ENCODE measurements at places on chromosomes 6 and 20.

- no peak for DNase-seq
Observed at GRCh38 chr20:19213946-19214490, 1.6 kb downstream of the SLC24A3 start.

DNA sequence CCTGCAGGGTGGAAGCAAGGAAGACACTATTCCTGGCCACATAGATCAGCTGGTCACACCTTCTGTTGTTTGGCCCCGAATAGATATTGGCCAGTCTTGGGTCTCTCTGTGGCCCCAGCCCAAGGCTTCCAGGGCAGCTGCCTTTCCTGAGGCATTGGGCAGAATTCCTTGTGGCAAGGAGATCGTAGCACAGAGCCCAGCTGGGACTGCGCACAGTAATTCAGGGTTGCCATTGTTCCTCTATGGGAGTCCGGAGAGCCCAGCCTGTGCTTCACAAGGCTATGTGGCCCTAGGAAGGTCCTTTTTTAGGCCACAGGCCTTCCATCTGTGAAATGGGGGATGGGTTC, 6.9 kb downstream of the SGK2 start:
- DNase-seq: peak; percentile 51

- peak; percentile 8 for DNase-seq
Observed at GRCh38 chr6:161836643-161837448, 563.0 kb upstream of the AGPAT4 start.

DNA sequence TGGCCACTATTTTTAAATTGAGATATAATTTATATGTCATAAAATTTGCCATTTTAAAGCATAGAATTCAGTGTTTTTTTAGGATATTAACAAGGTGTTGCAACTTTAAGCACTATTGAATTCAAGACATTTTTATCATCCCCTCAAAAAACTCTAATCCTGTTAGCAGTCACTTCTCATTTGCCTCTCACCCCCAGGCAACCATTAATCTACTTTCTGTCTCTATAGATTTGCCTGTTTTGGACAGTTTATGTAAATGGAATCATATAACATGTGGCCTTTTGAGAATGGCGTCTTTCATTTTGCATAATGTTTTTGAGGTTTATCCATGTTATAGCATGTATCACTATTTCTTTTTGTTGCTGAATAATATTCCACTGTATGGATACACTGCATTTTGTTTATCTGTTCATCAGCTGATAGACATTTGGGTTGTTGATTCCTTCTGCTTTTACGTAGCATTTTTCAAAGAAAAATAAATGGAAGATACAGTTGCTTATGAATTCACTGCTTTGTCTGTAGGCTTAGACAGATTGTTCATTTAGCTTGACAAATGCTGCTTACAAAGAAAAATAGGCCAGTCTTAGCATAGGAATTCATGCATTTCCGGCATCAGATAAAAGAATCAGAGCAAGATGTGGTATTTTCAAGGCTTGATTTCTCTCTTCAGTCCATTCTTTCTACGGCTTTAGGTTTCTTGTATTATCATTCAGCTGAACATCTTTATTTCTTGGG, 52.9 kb downstream of the STK4 start:
- no peak for DNase-seq

DNA sequence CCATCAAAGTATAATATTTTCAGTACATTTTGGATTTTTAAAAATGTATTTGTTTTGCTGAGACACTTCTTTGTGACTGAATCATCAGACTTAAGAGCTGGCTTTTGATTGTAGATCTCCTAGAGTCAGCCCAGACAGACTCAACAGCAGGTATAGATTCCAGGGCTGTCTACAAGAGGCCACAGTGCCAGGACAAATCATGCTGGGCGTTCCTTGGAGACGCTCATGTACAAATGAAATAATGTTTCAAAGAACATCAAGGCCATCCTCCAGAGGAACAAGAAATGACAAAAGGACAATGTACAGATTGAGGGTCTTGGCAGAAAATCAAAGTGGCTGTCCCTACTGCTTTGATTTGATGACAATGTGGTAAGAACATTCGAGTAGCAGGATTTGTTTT, 369.3 kb downstream of the GRIK2 start:
- no peak for DNase-seq

- DNase-seq: no peak
Observed at GRCh38 chr6:154479351-154479769, 31.1 kb downstream of the CNKSR3 start.

- DNase-seq: no peak
Observed at GRCh38 chr20:23856736-23857135, 22.8 kb downstream of the CST5 start.

DNA sequence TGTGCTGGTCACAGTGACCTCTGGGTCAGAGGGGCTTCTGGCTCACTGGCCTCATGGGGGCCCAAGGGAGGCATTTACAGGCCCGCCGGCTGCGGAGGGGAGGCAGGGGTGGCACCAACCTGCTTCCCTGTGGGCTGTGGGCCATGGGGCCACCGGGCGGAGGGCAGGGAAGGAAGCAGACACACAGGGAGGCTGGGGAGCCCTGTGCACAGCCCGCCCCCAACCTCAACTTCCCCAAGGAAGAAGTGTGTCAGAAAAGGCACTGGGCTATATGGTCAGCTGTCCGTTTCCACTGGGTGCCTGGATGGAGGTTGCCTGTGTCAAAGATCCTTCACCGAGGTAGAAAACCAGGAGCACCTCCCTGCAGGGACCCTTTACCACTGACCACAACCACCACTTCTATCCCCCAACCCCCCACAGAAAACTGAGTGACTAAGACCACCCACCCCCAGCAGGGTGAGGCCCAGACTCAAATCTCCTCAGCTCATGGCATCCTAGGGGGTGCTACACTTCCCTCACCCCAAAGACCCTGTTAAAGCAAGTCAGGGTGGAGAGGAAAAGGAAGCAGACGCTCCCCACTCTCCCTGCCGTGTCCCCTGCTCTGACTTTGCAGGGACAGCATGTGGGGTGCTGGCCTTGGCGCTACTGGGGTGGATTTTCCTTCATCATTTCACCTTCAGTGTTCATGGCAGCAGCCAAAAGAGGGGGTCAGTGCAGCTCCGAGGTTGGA, 5.6 kb downstream of the CST3 start:
- no peak for DNase-seq

DNA sequence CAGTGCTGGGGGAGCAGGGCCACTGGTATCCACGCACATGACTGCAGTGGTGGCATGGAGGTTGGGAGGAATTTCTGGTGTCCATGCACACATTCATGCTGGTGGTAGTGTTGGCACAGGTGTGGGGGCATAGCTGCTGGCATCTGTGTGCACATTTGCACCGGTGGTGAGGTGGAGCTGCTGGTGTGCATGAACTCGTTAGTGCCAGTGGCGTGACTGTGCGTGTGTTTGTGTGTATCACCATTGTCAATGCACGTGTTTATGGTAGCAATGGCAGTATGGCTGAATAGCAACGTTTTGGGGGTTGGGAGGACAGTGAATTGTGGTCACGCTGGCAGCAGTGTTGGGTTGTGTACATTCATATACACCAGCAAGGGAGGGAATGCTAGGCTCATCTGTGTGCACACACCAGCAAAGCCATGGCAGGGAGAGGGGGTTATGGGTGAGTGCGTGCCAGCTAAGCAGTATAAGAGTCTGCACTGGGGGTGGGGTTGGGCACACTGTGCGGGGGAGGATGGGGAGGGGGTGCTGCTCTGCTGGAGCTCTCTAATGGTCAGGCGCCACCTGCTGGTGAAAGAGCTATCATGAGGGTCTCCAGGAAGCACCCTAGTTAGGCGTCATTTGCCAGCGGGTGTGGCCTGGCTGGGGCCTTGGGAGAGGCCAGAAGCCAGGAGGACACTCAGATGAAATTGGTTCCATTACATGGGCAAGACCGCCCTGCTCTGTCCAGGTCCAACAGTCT, 626.1 kb upstream of the ID4 start:
- DNase-seq: no peak

GRCh38 chr6:15485936-15486335, 176.9 kb downstream of the DTNBP1 start:
- DNase-seq: no peak

- no peak for DNase-seq
Observed at GRCh38 chr6:64083261-64083660, 447.7 kb downstream of the PHF3 start.

- no peak for DNase-seq
Observed at GRCh38 chr6:7106752-7107577, 796 bp upstream of the RREB1 start.

- DNase-seq: no peak
Observed at GRCh38 chr6:92364948-92365541, 1054.3 kb downstream of the EPHA7 start.

DNA sequence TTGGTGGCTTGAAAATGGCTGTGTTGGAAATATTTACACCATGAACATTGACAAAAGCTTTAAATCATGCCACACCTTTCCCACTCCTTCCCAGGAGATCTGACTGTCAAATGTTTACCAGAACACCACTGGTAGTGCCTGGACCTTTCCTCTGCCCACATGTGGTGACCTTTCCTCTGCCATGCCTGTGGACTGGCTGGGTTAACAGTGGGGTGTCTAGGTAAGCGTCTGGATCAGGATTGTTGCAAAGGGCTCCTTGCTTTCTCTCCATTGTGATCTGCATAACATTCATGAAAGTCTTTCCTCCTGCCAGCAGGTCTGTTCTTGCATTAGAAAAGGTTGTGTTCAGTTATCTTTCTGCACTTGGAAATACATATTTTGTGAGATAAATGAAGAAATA, 572.7 kb downstream of the DHX35 start:
- no peak for DNase-seq

DNA sequence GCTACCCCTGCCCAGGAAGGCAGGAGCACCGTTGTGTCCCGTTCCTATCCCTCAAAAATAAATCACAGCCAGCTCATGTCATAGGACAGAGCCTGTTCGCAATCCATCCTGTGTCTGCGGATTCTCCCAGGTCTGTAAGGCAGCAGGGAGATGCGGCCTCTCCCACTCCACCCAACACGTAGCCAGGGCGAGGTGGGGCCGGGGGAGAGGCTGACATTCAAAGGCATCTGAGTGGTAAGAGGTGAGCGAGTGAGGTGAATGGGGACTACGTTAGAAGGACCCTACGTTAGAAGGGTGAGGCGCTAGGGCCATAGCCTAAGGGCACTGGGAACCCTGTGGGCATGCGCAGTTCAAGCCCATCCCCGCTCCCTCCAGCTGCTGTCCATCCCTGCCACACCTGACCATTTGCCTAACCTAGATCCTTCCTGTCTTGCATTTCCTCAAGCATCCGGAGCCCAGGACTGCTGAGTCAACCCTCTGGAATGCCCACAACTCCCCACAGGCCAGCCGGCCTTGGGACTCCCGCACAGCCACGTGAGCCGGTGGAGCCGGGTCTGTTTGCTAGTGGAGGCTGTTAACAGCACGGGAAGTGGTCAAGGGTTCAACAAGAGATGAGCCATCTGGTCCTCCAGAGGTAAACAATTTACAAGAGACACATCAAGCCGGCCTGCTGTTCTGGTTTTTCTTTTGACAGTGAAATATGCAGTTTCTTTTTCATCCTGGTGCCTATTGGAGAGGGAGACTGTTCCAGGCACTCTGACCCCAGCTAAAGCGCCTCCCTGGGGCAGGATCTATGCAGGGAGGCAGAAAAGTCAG, 45.9 kb downstream of the RIPOR3 start:
- DNase-seq: no peak

GRCh38 chr6:22774129-22774528, 204.8 kb downstream of the HDGFL1 start:
- no peak for DNase-seq

DNA sequence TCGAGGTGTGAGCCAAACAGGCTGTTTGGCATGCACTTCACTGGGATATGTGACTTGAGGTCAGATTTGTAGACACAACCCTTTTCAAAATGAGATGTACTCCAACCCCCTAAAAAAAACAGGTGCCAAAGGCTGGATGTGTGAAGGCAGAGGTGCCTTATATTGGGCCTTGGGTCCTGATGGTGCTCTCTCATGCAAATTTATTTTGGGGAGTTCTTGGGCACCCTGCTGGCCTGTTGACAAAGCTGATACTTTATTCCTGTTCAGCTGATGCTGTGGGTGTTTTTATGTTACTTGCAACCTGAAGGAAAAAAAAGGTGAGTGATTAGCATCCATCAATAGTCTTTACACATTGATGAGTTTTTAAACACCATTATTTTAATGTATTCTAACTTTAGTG, 121.5 kb downstream of the DNAH8 start:
- no peak for DNase-seq

DNA sequence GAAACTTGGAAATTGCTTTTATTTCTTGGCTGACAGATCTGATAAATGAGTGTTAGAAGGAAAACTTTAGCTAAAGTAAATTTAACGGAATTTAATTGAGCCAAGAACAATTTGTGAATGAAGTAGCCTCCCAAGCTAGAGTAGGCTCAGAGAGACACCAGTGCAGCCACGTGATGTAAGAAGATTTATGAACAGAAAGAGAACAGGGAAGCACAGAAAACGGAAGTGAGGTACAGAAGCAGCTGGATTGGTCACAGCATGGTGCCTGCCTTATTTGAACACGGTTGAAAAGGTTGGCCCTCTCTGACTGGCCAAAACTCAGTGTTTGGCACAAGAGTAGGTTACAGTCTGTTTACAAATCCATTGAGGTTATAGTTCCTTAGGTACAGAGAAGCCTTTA, 29.5 kb upstream of the IFNGR1 start:
- peak; percentile 28 for DNase-seq

DNA sequence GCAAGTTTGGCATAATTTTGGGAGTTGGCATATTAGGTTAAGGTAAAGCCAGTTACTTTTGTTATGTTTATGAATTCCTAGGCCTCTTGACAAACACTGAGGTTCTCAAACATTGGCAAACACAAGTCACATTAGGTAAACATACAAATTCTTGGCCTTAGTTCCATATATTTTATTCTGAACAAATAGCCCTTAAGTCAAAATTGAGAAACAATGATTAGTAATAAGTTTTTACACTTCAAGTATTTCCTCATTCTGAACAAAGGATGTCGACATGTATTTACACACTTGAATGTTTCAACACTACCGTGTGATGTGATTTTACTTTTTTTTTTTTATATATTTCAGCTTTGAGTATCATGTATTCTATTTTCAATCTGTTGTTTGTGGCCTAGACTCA, 3.8 kb upstream of the ECHDC1 start:
- no peak for DNase-seq

GRCh38 chr6:40806256-40806864, 219.2 kb upstream of the LRFN2 start:
- no peak for DNase-seq
